ENCODE measurements at places on chromosomes 2 and 18.

GRCh38 chr18:41553716-41554115 is 401.3 kb upstream of the PIK3C3 start:
- DNase-seq = no peak

DNA sequence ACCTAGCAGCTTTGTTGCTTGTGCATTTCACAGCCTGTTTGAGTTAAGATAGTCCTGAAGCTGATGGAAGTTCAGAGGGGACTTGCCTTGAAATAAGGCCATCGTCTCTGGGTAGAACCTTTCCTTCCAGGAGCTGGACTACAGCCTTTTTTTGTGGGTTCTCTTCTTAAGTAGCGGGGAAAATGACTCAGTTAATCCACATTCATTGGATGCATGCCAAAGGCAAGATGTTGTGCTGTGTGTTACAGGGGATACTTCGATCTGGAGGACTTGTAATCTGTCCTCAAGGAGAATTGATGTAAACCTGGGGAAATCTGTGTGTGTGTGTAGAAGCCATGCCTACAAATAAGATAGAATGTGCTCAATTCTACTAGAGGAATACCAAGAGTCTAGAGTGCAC is 46.8 kb downstream of the RPIA start:
- DNase-seq = no peak

DNA sequence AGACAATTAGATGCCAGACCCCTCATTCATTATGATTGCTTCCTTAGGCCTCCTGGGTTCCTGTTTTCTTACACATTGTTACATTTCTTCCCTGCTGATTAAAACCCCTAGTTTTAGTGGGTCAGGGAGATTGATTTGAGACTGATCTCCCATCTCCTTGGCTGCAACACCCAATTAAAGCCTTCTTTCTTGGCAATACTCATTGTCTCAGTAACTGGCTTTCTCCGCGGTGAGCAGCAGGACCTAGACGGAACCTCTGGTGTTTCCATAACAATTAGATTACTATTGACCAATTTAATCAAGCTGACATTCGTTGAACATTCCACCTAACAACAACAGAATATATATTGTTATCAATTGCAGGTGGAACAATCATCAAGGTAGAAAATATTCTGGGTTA is 1676.4 kb upstream of the SLC39A10 start:
- DNase-seq = no peak

- DNase-seq = no peak
These were observed 21.6 kb downstream of the TSN start for GRCh38 chr2:121776885-121777698.

DNA sequence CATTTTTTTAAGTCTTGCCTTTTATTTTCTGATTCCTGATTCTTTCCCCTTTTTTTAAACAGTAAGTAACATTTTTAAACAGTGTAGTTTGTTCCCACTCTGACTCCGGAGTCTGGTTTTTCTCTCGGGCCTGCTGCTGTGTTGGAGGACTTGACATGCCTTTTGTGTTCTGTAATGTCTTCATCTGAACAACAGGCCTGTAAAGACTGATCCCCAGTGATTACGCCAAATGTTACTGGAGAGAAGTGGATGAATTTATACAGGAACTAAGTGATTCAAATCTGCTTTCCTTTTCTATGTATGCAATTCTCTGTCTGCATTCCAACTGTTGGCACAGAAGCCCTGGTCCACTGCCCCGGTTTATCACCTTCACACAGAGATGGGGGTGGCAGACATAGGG is 54.3 kb upstream of the RMDN2 start:
- DNase-seq = no peak

DNA sequence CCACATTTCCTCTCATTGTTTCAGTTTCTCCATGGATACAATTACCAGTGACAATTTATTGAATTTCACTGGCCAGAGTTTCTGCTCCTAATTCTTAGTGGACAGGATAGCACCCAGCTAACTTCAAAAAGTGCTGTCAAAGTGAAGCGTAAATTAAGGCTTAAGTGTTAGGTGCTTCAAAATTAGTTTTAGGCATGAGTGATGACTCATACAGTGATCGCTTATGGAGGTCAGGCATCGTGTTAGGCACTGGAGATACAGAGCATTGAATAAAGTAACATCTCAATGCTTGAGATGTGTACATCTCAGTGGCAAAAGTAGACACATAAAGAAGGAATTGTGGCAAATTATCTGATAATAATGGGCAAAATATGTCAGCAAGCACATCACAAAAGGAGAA is 40.8 kb downstream of the NOSTRIN start:
- no peak for DNase-seq

GRCh38 chr2:66839551-66840320 is 404.8 kb downstream of the MEIS1 start:
- no peak for DNase-seq

- no peak for DNase-seq
These were observed 272.3 kb upstream of the COL3A1 start for GRCh38 chr2:188701836-188702235.

- DNase-seq = no peak
These were observed 173.8 kb upstream of the TMEM200C start for GRCh38 chr18:6069103-6069502.

DNA sequence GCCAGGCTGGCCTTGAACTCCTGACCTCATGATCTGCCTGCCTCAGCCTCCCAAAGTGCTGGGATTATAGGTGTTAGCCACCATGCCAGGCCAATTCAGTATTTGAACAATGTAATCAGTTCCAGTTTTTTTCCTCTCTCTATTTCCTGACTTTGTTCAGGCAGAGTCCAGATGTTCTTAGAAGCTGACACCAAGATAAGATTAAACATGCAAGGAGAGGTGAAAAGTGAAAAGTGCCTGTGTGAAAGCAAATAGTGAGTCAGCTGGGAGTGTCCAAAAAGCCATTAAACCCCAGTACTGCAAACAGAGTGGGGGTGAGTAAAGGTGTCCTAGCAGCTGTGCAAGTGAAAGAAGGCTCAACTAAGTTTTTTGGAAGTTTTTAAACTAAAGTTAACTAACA is 231.5 kb downstream of the PTH2R start:
- DNase-seq = no peak

GRCh38 chr2:144120487-144120886 is 399.4 kb downstream of the ZEB2 start:
- no peak for DNase-seq

- DNase-seq = no peak
These were observed 87.7 kb downstream of the DSEL start for GRCh38 chr18:67428805-67429204.

GRCh38 chr2:28393114-28393836 is 617 bp downstream of the FOSL2 start:
- no peak for DNase-seq

DNA sequence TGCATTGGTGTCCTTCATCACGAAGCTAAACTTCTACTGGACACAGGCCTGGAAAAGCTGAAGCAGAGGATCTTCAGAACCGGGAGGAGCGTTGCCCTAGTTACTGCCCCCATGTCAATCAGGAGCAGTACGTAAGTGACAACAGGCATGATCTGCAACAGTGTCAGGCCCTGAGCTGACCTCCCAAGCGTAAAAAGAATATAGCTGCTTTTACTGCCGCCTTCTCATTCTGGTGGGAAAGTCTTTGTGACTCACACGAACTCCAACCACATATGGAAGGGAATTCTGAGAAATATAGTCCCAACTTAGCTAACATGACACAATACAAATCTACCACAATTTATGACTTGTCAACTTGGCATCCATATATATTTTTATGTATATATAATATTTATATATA is 1007.7 kb upstream of the CDH2 start:
- DNase-seq = no peak

DNA sequence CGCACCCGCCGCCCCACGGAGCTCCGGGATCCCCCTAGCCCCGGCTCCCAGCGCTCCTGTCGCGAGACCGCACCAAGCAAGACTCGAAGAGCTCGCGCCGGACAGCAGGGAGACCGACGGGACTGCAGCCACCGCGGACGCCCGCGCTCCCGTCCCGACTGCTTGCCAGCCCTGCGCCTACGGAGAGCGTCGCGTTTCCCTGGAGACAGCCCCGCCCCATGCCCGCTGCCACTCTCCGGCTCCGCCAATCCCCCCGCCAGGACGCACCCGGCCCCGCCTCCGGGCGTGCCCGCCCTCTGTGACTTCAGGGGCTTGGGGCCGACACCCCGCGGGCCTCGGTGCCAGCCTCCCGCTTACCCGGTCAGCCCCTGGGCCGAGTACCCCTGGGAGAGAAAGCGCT is at the start of gene ANKMY1:
TSS of gene ANKMY1 (minus strand) at position 181 of the 400 bp plus-strand sequence. CDS start 653 bp downstream, outside the sequence.
- peak; percentile 57 for DNase-seq

DNA sequence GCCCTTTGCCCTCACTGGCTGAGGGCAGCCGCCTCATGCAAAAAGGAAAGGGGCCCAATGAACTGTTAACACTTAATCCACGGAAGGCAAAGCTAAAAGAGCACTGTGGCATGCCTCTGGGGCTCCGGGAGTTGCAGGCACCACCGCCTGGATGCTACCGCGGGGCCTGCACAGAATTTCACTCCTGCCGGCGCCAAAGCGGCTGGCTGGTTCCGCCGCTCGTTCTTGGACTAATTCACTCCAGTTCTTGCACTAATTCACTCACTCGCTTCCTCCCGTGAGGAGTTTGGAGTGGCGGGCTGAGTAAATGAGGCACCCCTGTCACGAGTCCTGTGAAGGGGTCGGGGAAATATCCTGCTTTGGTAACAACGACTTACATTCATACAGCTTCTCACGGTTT is 14.0 kb upstream of the MAPK4 start:
- DNase-seq = no peak

GRCh38 chr2:42513252-42513918 is 19.6 kb upstream of the KCNG3 start:
- no peak for DNase-seq

GRCh38 chr2:135475128-135475527 is 55.9 kb downstream of the ZRANB3 start:
- no peak for DNase-seq

GRCh38 chr2:178553047-178553446 is 72.8 kb downstream of the PLEKHA3 start:
- no peak for DNase-seq

DNA sequence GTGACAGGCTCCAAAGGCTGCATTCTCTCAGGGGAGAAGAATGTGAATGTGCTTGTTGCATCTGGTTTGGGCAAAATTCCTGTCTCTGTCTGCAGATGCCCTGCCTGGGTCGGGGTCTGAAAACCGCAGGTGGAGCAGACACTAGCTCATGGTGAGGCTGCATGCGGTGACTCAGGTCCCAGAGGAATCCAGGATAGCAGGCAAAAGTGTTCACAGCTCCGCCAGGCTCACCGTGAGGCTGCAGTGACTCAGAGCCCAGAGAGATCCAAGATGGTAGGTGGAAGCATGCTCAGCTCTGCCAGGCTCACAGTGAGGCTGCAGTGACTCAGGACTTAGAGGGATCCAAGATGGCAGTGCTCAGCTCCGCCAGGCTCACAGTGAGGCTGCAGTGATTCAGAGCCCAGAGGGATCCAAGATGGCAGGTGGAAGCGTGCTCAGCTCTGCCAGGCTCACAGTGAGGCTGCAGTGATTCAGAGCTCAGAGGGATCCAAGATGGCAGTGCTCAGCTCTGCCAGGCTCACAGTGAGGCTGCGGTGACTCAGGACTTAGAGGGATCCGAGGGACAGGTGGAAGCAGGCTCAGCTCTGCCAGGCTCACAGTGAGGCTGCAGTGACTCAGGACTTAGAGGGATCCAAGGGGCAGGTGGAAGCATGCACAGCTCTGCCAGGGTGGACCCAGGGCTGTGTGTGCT is 200.5 kb downstream of the ACKR3 start:
- no peak for DNase-seq

DNA sequence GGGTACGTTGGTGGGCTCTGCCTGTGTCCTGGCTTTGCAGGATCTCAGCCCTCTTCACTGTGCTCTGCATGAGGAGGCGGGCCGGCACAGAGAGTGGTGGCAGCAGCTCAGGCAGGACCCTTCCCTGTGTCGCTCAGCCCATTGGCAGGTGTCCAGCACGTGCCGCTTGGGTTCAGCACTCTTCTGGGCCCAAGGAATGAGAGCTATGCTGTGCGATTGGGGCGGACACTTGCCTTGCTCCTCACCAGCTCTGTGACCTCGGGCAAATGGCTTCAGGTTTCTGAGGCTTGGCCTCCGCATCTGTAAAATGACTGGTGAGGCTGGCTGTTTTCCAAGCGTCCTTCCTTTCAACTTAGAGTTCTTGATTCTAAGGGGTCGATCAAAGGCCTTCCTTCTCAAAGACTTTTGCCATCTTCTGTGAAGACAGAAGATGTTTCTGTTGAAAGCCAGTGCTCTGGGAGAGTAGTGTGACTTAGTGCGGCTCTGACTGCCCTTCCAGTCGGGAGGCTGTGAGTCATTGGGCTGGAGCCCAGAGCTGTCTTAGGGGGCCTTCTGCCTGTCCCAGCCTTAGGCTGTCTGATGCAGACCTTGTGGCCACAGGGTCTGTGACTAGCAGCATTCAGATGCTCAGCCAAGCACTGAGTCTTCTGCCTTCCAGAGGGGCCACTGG is 35.6 kb downstream of the GLI2 start:
- DNase-seq = no peak

GRCh38 chr2:58574873-58575272 is 333.7 kb upstream of the FANCL start:
- no peak for DNase-seq

DNA sequence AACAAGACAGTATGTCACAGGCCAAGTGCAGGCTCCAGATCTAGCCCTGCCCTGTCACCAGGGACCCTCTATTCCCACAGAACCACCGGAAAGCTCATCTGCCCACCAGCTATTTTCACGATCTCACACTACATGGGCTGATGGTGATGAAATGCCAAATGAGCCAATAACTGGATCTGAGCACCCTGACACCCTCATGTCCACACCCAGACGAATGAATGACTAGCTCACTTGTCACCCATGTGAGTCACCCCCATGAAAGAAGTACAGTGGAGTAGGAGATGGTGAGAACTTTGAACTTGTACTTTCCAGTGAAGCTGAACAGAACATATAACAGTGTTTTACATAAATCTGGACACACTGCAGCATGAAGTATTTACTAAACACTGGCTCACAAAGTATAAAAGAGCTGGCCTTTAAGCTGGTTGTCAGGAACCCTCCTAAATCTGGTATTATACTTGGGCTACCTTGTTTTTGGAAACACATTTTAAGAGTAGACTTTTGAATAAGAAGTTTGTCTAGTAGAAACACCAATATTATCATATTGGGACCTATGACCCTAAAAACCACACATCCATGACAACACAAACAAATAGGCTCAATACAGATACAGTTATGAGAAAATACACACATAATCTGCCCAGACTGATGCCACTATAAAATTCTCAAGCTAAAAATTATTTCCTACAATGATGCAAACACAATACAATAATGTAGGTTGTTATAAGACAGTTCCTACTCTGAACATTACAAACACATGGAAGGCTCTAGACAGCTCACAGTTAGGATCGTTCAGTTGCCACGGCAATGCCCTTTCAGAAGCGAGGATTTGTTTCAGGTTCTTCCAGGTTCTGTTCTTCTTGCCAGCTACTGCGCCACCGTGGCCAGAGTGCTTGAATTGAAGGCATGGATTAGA is 19.0 kb downstream of the INO80C start:
- DNase-seq = no peak

DNA sequence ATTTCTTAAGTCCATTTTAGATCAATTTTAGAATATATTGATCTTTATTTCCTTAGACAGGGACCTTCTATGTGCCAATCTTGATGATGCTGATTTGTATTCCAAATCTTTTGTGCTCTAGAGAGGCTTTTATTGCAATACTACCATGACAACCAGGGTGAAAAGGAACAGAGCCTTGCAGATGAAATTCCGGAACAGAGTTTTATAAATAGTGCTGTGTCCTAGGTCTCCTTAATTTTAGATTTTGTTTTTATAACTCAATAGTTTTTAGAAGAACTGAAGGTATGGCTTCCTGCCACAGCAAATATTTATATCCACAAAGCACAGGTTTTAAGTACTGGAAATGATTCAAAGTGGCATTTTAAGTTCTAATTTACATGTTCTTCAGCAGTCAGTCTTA is 160.2 kb downstream of the PMAIP1 start:
- DNase-seq = no peak

GRCh38 chr18:38576916-38577315 is 1011.3 kb upstream of the CELF4 start:
- DNase-seq = no peak
